ENCODE measurements at places on chromosomes 12 and 14. TPM values are rescaled to one million over a fixed set of nuclear protein-coding genes. Genes with fewer than 3 reads are reported as not detected.

Gene KLRC2
- 2.1 TPM for polyA plus RNA-seq

Gene ACSM4
- not detected for polyA plus RNA-seq

- DNase-seq: no peak
These were observed 43.7 kb upstream of the KITLG start for GRCh38 chr12:88623777-88624548.

DNA sequence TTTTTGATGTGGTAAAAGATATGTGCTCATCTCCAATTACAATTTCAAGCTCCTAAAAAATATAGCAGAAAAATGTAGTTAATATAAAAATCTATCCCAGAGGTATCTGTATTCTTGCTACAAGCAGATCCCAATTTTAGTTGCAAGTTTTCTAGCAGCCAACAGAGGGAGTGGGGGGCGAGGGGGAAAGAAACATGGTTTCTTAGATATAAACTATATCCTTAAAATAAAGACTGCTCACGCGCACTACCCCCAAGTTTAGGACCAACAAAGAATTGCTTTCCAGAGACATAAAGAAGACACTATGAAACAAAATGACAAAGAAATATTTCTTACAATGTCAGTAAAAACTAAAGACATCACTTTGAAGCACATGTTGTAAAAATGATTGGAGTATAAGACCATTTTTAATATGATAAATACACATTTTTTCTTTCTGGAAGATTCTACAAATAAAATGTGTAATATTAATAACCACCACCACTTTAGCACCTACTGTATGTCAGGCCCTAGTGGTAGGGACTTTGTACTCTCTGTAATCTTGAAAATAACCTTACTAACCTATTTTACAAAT is 5.4 kb downstream of the MAGOHB start:
- DNase-seq: no peak

Gene AKAP6
- polyA plus RNA-seq: 7.4 TPM

- DNase-seq: no peak
These were observed 206.4 kb upstream of the GZMB start for GRCh38 chr14:24840204-24840893.

DNA sequence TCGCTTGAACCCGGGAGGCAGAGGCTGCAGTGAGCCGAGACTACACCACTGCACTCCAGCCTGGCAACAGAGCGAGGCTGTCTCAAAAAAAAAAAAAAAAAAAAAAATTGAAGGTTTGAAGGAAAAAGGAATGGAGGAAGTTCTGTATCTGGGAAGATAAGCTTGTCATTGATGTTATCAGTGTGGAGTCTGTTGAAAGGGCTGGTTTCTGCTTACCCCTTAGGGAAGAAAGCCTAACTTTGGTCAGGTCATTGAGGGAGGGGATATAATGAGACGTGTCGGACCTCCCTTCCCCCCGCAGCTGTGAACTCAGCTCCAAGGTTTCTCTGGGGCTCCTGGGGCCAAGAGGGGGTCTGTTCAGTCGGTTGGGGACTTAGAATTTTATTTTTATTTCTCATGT is 16.4 kb downstream of the DAO start:
- DNase-seq: no peak

DNA sequence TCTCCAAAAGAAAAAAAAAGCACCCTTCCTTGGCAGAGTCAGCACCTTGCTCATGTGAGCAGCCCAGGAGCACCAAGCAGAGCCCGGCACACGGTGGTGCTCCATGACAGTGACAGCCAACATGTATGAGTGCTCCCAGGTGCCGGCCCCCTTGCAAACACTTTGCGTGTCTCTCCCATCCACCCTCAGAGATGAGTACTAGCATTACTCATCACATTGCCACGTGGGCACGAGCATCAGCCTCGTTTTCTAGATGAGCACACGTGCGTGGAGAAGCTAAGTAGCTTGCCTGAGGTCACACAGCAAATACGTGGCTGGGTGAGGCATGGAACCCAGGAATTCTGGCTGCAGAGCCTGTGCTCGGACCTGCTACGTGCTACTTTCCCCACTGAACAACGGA is 177.9 kb upstream of the PRMT8 start:
- no peak for DNase-seq

DNA sequence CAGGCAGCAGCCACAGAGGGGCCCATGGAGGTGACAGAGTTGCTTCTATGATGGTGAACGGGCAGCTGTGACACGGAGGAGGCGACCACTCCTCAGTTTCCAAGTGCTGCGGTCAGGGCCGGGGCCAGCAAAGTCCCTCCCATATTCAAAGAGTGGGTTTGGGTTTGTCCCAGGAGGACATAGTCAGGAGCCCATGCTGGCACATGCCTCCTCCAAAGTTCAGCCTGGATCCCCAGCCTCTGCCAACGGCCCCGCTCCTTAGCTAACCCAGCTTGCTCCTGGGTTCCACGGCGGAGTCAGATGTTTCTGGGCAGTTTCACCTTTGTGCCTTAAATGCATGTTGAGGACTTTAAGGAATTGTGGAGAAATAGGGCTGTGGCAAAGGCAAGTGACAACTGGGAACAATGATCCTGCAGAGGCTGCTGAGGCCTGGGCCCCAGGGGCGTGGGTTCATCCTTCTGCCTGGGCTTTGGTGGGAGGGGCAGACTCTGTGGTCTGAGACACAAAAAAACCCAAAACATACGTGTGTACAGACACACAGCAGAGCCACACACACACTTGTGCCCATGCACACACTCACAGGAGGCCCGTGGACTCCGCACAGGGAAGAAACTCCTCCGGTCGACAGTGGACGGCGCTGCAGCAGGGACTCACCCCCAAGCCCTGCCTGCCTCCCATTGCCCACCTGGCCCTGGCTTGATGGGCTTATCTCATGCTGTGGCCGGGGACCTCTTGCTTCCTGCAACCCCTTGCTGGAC is 399.4 kb downstream of the TMEM121 start:
- no peak for DNase-seq

Gene HOXC12
- not detected for polyA plus RNA-seq

GRCh38 chr12:2618291-2618995 is 176.3 kb upstream of the FKBP4 start:
- peak; percentile 24 for DNase-seq

DNA sequence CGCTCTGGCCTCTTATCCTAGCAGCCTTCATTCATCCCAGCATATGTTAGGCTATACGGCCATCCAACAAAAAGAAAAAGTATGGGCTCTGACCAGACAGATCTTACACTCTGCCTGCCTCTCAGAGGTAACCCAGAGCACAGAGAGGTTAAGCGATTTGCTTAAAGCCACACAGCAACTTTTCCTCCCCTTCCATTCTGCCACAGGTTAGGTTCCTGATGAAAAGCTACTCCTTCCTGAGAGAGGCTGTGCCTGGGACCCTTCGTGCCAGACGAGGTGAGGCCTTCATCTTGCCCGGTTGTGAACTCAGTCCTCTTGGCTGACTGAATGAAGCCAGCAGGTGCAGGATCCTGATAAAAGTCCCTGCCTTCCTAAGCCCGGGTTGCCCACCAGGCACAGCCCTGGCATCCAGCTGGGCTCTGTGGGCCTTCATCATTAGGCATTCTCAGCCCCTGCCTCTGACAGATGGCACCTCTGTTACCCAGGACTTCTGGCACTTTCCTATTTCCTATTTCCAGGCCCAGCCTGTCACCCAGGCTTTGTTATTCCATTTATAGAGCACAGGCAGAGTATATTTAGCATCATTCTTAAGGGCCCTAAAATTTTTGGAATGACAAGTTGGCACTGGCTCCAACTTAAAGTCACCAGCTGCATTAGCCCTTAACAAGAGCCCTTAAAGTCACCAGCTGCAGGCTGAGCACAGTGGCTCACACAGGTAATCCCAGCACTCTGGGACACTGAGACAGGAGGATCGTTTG is 12.8 kb downstream of the SOAT2 start:
- DNase-seq: no peak

DNA sequence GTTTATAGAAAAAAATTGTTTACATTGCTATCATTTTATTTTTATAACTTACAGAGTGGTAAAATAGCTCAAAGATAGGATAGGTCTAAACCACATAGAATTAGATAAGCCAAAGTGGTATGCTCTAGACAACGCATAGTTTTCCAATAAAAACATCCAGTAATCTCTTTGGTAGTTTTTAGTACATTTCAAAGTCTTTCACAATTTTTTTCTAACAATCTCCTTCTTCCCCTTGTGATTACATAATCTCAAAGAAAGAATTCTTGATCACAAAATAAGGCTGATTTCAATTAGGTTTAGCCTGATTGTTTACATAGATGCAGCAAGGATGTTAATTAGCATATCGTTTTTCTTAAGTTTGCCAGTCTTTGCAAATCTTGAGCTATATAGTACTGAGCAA is 460.0 kb downstream of the FUT8 start:
- DNase-seq: no peak

Gene ADCY6
- 67.5 TPM for polyA plus RNA-seq

Gene EML1
- polyA plus RNA-seq: 27.4 TPM

GRCh38 chr14:41167040-41167439 is 439.6 kb upstream of the LRFN5 start:
- no peak for DNase-seq

All from aorta (tissue), 5 donors.